ENCODE measurements at places on chromosomes 2 and 18.

DNA sequence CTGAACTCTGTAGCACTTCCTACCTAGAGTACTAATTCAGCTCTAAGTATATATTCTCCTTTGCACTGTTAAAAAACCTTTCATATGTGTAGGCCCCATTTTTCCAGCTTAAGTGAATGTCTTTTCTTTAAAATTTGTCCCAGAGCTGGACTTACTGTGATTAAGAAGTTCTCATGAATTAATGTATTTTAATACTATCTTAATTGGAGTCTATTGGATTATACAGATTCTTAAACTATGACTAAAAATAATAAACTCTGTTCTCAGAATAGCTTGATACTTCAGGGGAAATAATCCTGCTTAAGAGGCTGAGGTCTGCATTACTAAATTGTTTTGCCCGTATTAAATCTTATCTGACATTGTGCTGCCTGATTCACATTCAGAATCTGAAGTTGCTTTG lies 223.3 kb downstream of the RIT2 start:
- DNase-seq, result no peak

DNA sequence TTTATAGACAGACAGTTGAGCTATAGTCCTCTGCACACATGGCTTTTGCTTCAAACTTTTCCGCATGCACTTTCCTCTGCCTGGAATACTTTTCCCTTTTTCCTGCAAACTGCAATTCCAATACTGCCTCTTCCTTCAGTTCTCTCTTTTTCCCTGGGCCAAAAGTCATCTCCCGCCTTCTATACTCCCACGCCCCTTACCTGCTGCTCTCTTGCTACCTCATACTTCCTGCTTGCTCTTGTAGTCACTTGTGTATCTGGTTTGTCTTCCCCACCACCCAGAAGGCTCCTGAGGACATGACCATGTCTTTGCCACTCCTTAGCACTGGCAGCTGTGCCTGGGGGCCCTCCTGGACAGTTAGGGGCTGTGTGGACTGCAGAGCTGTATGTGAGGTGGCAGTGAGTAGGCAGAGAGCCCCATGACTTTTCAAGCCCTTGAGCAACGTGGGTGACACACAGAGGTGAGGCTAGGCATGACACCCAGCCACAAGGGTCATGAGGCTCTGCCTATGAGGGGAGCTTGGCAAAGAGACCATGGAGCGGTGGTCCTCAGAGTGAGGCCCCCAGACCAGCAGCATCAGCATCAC lies 23.2 kb downstream of the SPEG start:
- DNase-seq, result no peak

DNA sequence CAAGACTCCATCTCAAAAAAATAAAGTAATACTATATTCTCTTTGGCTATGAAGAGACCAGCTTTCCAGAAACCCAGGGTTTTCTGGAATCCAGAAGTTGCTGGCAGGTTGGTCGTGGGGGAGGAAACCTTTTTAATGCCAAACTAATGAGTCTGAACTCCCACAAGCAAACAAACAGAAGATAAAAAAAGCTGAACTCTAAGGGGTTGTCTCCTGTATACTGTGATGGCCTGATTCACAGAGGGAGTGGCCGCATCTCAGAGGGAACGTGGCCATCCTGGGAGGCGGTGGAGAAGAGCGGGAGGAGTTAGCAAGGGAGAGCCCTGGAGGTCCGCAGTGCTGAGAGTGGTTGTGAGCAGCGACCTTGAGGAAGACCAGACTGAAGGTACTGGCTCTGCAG lies 36.1 kb downstream of the LIMS1 start:
- DNase-seq, result no peak

- DNase-seq, result no peak
Observed at GRCh38 chr2:168601741-168602140, 145.7 kb downstream of the CERS6 start.

- no peak for DNase-seq
Observed at GRCh38 chr2:236639461-236640235, 70.0 kb downstream of the ACKR3 start.

GRCh38 chr2:204573221-204573620 lies 27.9 kb downstream of the PARD3B start:
- DNase-seq, result no peak

DNA sequence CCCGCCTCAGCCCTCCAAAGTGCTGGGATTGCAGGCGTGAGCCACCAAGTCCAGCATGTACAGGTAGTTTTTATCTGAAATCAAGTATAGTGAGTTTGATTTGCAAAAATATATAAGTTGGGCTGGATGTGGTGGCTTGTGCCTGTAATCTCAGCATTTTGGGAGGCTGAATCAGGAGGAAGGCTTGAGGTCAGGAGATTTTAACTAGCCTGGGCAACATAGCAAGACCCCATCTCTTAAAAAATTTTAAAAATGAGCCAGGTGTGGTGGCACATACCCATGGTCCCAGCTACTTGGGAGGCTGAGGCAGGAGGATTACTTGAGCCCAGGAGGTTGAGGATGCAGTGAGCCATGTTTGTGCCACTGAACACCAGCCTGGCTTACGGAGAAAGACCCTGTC lies 5.6 kb upstream of the GALM start:
- DNase-seq, result no peak

DNA sequence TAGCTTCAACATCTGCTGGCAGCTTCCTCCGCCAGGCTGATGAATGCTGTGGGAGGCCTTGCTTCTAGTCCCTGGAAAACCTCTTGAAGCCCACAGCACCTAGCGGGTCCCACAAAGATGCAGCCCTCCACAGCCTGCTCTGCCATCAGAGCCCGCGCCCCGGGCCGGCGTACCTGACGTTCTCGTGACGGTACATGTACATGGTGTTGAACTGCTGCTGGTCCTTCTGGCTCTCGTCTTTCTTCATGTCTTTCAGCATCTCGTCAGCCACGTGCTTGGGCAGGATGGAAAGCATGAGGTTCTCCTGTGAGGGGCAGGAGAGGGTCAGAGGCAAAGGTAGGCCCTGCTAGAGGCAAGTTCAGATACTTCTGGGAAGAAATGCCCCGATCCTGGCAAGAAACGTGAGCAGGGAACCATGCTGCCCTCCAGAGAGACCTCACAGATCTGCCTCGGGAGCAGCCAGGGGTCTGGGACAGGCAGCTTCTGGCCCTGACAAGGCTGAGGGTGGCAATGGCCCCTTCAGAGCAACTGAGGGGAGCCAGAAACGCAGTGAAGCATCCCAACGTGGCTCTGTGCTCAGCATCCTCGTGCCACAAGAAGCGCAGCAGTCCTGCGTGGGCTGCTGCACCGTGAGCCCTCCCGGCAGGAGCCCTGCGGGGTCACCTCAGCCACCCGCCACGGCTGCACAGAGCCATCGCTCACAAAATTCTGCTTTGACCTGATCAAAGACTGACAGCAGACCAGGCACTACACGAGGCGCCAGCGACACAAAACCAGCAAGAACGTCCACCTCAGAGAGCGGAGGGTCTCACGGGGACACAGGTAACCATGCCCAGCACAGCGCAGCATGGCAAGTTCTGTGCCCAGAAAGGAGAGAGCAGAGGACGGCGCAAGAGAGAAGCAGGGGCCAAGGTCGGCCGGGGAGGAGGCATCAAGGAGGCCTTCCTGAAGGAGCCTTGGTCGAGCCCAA lies 49.1 kb downstream of the CENPO start:
- no peak for DNase-seq

GRCh38 chr2:43539436-43539835 lies 56.4 kb downstream of the THADA start:
- DNase-seq, result no peak

All from activated T-helper 1 cell treated with anti-CD3 and anti-CD28 coated beads, Interleukin-2, amount 50 U/mL, for 16 hours (primary cell).